Activated CD4-positive, alpha-beta T cell treated with anti-CD3 and anti-CD28 coated beads for 36 hours (primary cell): ENCODE measurements at places on chromosomes 2 and 18. TPM values are rescaled to one million over a fixed set of nuclear protein-coding genes. Genes with fewer than 3 reads are reported as not detected.

- peaks cover 11% of the 10 kb centered on the region for H3K27me3 ChIP-seq
- no peak for DNase-seq
- H3K4me1 ChIP-seq = no peaks in the 10 kb centered on the region
- no peaks in the 10 kb centered on the region for H3K36me3 ChIP-seq
- H3K27ac ChIP-seq = no peak overlapping the region
- no peak overlapping the region for H3K4me3 ChIP-seq
Observed at GRCh38 chr18:2396162-2396505, 175.2 kb downstream of the METTL4 start.

DNA sequence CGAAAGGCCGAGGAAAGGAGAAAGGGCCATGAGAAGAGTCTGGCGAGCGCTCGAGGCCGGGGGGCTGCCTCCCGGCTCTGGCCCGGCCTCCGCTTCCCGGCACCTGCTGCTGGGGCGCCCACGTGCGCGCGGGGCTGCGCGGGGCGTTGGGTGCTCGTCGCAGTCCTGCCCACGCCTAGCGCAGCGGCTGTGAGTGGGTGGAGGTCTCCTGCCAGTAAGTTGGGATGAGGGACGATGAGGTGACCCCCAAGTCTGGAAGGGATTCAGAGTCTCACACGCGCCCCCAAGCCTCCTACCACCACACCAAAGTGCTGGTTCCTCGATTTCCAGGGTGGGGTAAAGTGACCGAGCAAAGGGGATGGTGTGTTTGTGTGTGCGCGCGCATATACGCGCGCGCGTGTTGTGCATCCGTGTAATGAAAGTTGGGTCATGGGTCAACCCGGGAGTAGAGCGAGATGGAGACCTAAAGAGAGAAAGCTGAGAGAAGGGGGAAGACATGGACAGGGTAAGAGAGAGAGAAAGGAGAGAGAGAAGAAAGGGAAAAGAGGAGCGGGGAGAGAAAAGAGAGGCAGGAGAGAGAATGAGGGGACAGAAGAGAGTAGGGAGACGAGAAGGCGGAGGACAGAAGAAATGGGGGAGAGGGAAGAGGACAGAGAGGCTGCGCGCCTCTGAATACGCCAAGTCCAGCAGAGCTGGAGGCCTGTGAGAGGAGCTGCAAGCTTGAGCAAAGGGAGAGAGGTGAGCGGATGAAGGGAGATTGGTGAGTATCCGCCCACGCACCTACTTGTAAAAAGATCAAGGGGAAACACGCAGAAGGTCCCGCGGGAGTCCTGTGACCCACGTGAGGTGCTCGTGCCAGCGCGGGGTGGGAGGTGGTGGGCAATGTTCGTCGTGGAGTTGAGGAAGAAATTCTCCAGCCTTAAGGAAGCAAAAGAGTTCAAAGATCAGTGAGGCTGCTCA, 1.7 kb upstream of the NETO1 start:
- H3K4me1 ChIP-seq = no peaks in the 10 kb centered on the region
- H3K27me3 ChIP-seq = peaks cover 34% of the 10 kb centered on the region
- no peak overlapping the region for H3K27ac ChIP-seq
- H3K4me3 ChIP-seq = no peak overlapping the region
- peak; percentile 6 for DNase-seq
- H3K36me3 ChIP-seq = no peaks in the 10 kb centered on the region

- no peak overlapping the region for H3K4me3 ChIP-seq
- H3K4me1 ChIP-seq = peaks cover 18% of the 10 kb centered on the region
- peak overlapping the region; percentile 59 for H3K27ac ChIP-seq
Observed at GRCh38 chr2:46270384-46270783, 26.8 kb upstream of the EPAS1 start.

- no peaks in the 10 kb centered on the region for H3K36me3 ChIP-seq
- no peak overlapping the region for H3K27ac ChIP-seq
- peaks cover 11% of the 10 kb centered on the region for H3K4me1 ChIP-seq
Observed at GRCh38 chr2:205771666-205772065, 89.4 kb downstream of the NRP2 start.

Gene LOXHD1
- 0.07 TPM for total RNA-seq

Gene SIX3
- not detected for total RNA-seq
